K562 (cell line): ENCODE measurements at places on chromosomes 4 and X.

DNA sequence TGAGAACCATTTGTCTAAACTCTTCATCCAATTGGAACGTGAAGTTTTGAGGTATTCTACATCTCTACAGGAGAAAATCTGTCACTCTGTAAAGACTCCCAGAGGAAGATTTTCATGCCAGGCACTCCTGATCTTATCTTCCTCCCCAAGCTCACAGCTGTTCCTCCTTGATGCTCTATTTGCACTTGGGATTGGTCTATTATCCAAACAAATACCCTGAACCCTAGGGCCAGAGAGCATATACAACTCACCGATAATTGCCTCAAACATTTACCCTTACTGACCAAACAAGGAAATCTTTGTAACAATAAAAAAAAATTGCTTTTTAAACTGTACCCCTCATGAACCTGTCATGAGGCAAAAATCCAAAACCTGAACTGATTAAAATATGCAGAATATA, 372.7 kb downstream of the SH2D1A start:
- DNase-seq = no peak

DNA sequence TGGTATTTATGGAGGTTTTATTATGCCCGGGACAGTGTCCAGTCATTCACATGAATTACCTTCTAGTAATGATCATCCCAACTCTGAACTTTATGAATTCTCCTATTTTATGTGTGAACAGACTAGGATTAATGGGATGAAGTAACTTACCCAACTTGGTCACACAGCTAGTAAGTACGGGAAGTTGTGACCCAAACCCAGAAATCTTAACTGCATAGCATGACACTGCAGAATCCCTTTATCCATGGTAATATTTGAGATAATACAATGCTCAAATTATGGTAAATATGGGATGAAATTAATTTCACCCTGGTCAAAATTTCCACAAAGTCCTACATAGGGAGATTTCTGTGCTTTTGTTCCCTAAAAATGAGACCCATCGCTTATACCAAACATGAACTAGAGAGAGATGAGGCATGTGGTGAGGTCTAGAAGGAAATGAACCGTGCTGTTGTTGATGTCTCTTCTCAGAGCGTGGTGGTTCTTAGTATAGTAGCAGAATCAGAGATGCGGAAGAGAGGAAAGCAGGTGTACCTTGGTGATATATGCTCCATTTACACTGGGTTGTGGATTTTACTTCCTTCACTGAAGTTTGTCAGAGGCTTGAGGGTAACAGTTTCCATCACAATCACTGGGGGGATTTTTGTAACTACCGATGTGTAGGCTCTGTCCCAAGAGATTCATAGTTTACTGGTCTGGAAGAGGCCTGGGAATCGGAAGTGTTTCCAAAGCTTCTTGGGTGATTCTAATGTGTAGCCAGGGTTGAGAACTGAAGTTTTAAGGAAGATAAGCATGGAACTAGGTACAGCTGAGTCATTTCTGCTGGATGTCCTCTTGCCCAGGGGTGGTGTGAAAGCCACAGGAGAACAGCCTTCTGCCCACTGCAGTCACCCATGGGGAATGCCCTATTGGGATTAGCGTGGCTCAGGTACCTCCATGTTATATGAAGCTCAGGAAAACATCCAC, 30.2 kb upstream of the FAM9C start:
- no peak for DNase-seq

DNA sequence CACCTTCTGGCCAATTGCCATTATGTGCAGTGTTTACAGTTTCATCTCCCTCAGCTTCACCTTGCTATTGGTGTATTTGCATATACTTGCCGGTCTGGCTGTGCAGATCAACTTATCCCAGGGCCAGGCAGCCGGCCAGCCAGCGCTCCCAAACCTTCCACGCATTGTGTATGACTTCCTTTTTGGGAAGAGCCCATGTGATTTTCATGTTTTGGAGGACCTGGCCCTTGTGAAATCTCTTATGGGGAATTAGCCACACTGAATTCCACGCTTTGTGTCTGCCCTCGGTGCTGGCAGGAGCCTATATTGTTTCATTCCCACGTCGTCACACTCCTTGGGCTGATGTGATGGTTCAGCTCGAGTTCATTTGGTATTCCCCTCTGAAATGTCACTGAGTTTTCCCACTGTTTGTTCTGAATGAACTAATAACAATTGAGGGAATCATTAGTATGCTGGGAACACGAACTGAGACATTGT, 6.0 kb upstream of the PDLIM3 start:
- DNase-seq = no peak

DNA sequence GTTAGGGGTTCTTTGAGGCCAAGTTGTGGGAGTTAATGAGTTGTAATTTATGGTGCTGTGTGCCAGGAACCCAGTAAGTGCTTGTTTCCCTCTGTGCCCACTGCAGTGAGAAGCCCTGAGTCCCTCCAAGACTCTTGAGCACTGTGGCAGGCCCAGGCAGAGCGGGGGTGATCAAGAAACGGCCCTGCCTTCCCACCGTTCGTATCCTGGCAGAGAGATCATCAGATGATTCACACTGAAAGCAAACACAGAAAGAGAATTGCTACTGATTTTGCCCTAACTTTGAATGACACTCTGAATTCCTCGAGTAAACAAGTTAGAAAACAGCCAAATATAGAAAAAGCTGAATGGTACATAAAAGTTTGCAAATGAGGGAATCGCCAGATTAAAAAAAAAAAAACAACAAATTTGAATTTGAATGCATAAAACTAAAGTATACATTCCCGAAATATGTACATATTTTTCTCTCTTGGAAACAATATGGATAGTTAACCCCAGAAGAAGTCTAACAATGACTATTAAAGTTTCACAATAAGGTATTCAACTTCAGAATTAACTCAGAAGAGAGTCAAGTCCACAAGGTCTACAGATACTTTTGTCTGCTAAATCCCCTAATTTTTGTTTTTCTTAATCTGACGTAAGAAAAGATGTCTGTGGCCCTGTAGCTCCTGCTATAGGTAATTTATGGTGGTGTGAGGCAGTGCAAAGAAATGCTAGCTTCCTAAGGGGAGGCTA, 71.8 kb downstream of the AFAP1 start:
- no peak for DNase-seq

DNA sequence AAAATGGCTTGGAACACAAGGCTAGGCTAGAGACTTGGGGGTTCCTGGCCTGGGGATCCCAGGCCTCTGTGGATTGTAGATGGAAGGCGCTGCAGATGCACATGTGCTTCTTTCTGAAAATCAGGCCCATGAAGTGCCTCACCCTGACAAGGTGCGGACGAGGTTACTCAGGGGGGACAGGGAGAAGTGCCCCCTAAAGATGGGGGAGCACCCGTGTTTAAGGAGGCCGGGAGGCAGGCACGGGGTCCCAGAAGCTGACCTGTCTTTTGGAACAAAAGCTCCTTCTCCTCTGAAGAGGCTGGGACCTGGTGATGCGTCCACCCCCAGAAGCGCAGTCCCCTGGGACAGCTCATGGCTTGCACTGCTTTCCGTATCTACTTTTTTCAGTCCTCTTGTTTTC, 2.4 kb downstream of the PDZD4 start:
- no peak for DNase-seq

- no peak for DNase-seq
Measured at GRCh38 chrX:34849371-34849770, 93.2 kb upstream of the FAM47B start.

DNA sequence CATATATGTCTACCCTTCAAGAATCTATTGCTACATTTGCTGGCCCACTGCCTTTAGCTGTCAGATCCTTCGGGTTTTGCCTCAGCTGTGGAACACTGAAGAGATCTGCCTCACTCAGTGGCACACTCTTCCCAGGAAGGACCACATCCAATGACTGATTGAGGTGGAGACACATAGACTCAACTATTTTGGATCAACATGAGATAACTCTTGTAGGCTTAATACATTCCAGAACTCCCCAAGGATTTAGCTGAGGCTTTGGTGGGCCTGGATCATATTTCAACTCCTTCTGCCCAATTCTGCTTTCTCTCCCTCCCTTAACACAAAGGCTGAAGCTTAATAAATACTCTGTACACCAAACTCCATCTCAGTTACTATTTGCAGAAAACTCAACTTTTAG, 100.5 kb downstream of the CORIN start:
- no peak for DNase-seq

DNA sequence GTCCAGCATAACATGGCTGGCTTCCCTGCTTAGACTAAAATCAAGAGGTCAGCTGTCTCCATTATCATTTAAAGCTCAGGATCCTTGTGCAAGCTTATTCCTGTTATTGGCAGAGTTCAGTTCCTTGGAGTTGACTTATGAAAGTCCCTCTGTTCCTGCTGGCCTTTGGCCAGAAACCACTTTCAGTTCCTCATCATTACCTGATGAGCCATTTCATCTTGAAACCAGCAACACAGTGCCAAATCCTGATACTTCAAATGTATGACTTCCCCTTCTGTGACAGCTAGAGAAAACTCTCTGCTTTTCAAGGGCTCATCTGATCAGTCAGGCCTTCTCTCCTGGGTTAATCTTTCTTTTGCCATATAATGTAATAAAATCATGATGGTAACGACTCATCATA, 110.6 kb upstream of the FSTL5 start:
- DNase-seq = no peak

DNA sequence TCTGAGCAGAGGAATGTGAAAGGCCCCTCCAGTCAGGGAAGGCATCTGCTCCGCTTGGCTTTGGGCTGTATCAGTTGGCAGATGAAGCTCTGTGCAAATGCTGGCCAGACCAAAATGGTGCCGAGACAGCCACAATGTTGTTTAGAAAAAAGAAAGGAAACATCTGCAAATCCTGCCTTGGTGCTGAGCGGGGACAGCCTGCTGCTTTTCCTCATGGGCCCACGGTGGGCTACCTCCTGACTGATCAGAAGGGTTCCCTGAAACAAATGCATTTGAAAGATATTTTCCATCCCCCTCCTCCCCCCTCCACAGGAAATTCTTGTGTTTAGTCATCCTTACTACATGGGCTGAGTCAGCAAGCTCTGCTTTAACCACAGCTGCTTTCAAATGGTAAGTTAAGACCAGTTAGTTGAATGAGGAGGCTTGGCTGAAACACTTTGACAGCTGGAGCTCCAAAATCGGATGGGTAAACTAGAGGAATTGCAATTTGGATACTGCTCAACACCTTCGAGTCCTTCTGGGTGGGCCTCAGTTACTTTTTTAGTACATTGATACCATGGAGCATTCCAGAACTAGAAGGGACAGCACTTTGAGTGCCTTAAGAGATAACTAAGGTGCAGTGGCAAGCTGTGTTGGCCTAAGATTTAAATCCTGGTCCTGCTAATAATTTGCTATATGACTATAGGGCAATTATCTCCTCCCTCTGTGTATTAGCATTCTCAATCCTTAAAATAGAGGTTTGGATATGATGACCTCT, 36.0 kb downstream of the PLAC1 start:
- DNase-seq = peak; percentile 17

GRCh38 chrX:109378281-109378680, 103.6 kb downstream of the GUCY2F start:
- DNase-seq = no peak

DNA sequence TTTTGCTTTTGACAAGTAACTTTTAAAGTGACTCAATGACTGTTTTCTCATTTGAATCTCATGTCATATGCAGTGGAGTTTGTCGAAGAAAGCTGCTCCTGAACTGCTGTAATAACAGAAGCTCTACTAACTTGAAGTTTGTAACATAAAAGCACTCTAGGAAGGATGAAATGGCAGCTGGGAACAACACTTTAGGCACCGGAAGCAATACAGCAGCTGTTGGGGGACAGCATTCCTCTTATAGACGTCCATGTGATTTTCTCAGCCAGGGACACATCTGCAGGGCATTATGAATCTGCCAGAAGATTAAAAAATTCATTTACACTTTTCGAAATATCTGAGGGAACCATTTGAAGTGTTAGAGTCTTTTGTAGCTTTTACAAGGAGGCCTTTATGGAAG, 1035.8 kb downstream of the ADGRL3 start:
- DNase-seq = no peak

- DNase-seq = no peak
Measured at GRCh38 chr4:1052231-1052671, 40.8 kb downstream of the FGFRL1 start.

GRCh38 chr4:108484187-108484586, 136.2 kb upstream of the RPL34 start:
- no peak for DNase-seq

DNA sequence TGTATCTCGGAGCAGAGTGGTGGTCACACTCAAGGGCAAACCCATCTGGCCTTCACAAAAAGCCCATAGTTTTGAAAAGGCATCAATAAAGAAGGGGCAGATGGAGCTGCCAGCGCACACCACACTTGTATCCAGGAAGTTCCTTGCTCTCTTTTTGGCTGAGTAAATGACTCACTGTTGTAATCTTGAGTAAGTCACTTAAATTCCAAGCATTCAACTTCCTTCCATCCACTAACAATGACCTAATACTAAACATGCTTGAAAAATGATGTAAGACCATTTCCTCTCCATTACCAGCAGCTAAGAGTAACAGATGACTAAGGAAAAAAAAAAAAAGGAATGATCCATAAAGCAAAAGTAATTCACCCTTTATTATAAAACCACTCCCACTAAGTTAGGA, 32.4 kb upstream of the MYOZ2 start:
- no peak for DNase-seq

- DNase-seq = no peak
Measured at GRCh38 chrX:118114971-118115370, 1.6 kb downstream of the KLHL13 start.

DNA sequence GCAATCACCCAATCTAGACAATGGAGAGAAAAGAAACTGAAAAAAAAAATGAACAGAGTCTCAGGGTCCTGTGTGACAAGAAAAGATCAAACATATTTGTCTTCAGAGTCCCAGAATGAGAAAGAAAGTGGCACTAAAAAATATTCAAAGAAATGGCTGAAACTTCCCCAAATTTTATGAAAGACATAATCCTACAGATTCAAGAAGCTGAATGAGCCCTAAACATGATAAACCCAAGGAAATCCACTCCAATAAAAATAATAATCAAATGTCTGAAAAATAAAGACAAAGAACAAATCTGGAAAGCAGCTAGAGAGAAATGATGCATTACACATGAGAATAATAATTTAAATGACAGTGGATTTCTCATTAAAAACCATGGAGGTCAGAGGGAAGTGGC, 130.3 kb upstream of the CITED1 start:
- DNase-seq = no peak

DNA sequence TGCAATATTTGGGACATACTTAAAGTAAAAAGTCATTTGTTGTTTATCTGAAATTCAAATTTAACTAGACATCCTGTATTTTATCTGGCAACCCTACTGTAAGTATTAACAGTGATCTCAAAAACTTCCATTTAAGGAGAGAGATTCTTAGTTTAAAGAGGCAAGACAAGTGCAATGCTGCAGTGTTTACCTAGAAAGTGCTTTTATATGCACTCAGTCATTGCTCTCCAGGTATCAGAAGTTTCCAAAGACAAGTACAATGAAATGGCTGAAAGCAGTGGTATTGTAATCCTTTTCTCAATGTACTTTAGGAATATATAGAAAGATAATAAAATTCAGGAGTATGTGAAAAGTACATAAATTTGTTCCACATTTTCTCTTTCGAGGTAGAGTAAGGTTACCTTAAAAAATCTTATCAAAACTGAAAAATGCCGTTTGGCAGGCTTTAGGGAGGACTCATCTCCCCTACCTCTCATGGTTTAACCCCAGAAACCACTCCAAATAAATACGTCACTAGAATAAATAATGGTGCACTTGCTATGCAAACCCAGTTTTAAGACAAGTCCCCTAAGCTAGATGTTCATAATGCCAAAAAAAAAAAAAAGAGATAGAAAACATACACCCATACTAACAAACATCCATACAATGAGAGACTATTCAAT, 45.7 kb downstream of the ELF2 start:
- DNase-seq = no peak
